Putamen (tissue), 1 donor: ENCODE measurements at places on chromosomes 5 and 9.

- no peak for DNase-seq
Observed at GRCh38 chr9:123657941-123658340, 272.0 kb downstream of the DENND1A start.

GRCh38 chr5:60377826-60378225, 322.1 kb downstream of the DEPDC1B start:
- no peak for DNase-seq

DNA sequence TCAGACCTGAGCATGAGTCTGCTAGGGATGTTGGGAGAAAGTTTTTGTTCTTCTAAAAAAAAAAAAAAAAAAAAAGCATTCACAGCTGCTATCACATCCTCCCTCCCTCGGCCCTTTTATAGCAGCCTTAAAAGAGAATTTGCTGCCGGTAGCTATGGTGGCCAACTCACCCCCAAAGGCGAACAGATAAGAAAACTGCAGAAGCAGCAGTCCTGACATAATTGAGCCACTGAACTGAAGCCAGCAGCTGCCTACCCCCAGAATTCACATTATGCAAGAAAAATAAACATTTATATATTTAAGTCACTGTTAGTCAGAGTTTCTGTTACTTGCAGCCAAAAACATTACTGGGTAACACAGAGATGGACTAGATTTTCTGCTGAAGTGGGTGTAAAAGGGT, 124.3 kb upstream of the SMARCA2 start:
- no peak for DNase-seq

GRCh38 chr5:55821731-55822512, 29.2 kb upstream of the IL31RA start:
- DNase-seq: no peak

- DNase-seq: peak; percentile 47
Observed at GRCh38 chr9:104927216-104927911, 591 bp downstream of the ABCA1 start.

DNA sequence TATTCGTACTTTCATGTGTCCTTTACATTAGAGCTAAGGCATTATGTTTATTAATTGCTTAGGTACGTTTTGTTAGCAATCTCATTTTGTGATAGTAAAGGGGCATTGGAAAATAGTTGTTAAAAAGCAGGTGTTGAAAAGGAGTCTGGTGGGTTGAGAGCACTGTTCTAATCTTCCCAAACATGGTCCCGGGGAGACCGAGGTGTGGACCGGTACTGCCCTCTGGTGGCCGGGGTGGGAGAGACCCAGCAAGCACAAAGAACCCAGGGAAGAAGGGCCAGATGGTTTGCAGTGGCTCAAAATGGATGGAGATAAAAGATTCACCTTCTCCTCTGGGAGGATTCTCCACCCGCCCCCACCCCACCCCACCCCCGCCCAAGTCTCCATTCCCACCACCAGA, 26.1 kb downstream of the IDNK start:
- no peak for DNase-seq

GRCh38 chr5:43839218-43839617, 236.2 kb downstream of the NNT start:
- no peak for DNase-seq

DNA sequence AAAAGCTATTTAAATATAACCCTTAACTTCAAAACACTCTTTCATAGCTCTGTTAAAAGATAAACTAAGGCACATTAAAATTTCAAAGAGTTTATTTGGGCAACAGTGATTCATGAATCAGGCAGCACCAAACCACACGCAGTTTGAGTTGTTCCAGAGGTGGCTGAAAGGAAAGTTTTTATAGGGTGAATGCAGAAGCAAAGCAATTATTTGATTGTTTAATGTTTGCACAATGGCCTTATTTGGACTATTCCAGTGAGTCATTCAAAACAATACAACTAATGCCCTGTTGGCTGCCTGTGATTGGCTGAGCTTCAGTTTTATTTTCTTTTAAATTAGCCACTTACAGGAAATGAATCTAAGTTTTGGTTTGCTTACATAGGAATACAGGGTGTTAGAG, 125.3 kb downstream of the CEP120 start:
- DNase-seq: no peak

- peak; percentile 69 for DNase-seq
Observed at GRCh38 chr5:146051678-146052077, 53.7 kb downstream of the PLAC8L1 start.

DNA sequence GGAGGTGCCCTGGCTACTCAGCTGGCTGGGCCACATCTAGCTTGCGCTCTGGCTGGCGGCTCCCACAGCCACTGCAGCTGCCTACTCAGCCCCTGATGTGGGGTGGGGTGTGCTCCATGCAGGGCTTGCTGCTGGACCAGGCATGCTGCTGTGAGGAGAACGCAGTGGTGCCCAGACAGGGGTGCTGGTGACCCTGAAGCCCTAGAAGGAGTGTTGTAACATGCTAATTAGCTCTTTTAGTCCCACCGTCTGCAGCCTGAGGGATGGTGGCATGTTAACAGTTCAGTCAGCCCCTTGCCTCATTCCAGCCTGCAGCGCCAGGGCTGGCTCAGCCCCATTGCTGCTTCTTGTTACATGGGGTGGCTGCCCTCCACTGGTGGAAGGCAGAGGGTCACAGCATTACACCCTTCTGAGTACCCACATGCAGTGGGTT, 642.3 kb downstream of the DMRTA1 start:
- no peak for DNase-seq

GRCh38 chr9:127572961-127573721, 38.9 kb upstream of the STXBP1 start:
- no peak for DNase-seq

DNA sequence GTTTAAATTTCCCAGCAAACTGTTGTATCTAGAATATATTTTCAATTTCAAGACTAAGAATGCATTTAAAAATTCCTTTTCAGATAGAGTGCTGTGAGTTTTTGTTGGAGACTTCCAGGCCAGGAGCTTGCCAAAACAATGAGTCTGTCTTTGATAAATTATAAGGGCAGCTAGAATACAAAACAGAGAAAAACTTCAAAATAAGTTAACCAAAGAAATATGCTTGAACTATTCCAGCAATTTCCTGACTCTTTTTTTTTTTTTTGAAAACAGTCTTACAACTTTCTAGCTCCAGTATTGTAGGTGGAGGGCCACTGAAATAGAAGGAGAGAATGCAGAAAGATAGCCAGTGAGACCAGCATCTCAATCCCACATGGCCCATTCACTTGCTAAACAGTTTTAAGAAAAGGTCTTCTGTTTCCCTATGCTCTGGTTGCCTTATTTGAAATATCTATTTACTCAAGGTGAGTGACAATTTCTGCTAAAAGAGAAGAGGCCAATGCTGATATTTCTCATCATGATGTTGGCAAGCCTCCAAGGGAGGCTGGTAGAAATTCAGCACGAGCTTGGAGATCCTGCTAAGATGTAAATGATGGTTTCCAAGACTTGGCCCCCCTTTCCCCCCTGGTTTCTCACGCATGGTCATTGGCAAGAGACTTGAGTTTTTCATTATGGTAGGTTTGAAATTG, 103.2 kb downstream of the USP20 start:
- DNase-seq: no peak

DNA sequence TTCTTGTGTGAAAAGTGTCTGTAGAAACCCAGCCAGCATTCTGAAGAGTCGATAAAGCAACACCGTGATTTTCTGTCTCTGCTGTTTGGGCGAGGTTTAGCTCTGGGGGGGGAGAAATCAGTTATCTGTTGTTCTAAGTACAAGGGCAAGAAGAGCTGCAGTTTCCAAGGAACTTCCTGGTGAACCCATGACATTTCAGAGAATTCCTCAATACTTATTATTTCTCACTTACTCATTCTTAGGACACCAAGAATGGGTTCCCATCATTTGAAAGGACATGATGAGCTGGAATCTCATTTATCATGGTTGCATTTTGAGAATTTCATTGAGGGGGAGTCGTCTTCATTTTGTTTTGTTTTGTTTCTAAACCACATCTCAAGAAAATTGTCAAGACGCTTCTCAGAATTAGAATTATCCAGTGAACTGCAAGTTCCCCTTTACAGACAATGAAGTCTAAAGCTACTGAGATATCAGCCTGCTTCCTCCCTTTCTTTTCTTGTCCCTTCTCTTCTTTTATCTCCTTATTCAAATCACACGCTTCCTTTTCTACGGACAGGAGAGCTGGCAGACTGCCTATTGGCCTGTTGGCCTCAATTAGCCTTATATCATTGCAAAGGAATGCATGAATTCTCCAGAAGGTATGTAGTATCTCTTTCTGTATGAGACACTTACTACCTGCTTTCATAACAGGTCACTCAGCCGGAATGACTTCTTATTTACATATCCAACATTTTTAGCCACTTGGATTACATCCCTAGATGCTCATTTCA, 53.7 kb downstream of the ZNF462 start:
- DNase-seq: no peak

- DNase-seq: peak; percentile 81
Observed at GRCh38 chr9:130240410-130241197, 25.0 kb upstream of the HMCN2 start.

DNA sequence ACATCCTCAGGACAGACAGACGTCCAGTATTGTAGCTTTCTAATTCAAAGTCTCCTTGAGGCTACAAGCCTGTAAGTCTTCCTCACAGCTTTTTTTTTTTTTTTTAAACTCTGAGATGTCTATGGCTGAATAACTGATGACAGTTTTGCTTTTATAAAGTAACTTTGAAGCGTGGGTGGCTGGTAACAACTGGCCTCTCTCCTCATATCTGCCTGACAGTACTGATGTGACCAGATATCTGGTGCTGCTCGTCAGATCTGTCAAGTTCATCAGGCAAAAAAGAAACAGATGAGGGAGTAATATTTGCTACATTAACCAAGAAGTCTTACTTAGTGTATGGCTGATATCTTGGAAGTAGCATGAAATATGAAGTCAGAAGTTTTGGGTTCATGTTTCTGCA, 72.6 kb downstream of the GDNF start:
- no peak for DNase-seq

DNA sequence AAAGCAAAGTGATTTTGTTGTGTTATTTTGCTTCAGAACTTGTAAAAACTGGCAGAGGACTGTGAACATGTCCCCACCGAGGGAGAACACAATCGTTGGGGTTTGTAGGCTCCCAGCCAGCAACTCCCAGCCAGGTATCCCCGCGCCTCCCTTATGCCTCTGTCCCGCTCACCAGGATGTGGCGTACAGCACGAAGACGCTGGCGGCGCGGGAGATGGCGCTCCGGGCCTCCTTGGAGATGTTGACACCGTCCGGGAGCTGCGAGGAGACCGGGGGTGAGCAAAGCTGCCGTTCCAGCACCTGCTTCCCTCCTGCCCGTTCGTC, 630 bp downstream of the POLE3 start:
- DNase-seq: no peak

GRCh38 chr5:151047814-151048425, 27.5 kb downstream of the GPX3 start:
- DNase-seq: no peak

DNA sequence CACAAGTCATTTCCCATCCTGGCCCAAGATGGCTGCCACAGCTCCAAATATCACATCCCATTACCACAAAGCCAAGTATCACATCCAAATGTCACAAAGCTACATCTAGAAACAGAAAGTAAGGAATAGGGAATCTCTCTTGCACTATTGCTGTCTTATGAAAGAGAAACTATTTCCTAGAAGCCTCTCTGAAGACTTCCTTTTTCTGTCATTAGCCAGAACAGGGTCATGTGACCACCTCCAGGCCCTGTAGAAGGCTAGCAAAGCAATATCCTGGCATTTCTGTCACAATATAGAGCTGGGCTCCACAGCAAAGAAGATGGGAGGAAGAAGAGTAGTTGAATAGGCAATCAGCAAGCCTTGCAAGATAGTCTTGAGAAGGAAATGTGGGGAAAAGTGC, 99.2 kb downstream of the SH3TC2 start:
- no peak for DNase-seq

DNA sequence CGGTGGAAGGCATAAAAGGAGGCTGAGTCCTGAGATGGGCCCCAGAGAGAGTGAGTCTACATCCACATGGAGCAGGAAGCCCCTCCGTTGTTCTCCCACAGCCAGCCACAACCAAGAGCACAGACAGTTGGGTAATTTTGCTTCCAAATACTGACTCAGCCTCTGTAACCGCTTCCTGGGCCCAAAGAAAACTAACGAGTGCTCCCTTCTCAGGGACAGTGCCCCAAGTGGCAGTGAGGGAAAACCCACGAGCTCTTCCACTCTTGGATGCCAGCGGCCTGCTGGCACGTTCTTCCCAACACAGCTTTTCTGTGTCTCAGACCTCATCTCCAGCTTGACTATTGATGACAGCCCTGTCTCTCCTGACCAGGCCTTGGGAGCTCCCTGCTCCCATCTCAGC, 207.6 kb downstream of the FSTL4 start:
- no peak for DNase-seq

DNA sequence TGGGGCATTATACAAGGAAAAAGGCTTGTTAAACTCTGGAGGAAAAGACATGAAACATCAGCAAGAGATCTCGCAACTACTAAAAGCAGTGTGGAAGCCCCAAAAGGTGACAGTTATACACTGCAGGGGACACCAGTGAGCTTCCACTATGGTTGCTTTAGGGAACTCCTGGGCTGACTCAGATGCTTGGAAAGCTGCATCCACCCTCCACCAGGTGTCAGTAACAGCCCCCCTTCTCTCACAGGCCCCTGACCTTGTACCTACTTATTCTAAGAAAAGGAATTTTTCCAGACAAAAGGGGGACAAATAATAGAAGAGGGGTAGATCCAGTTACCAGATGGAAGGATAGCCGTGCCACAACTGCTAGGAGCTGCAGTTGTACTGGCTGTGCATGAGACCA, 154.4 kb upstream of the COX7C start:
- no peak for DNase-seq

GRCh38 chr9:14323083-14323971, 9.4 kb upstream of the NFIB start:
- DNase-seq: no peak

GRCh38 chr5:38263983-38264382, 5.6 kb downstream of the EGFLAM start:
- no peak for DNase-seq

GRCh38 chr9:93709600-93710369, 133.4 kb downstream of the PHF2 start:
- DNase-seq: no peak

DNA sequence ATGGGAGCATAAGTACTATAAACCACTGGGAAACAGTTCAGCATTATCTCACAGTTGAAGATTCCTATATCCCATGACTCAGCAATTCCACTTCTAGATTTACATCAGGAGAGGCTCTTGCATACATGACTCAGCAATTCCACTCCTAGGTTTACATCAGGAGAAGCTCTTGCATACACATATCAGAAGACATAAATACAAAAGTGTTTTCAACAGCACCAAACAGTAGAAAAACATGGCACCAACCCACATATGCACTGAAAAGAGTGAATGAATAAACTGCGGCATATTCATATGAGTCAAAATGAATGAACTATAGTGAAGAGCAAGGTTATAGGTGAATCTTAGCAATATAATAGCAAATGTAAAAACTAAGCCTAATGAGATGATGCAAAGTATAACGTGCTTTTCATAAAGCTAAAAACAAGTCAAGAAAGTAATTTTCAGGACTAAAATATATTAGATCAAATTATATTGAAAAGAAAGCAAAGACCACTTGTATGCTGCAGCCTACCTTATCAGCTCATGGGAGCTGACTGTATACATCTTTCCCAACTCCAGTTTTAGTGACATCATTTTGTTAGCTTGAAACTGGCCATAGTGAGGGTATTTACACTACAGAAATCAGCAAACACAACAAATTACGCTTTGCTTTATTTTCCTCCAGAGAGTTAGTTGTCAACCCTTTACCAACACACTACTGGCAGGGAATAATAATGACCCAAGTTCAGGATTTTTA, 95.8 kb downstream of the ANKRD18B start:
- no peak for DNase-seq

GRCh38 chr5:1029945-1030625, 21.5 kb downstream of the NKD2 start:
- no peak for DNase-seq
